Activated T-cell treated with anti-CD3 and anti-CD28 coated beads, Interleukin-2, amount 50 U/mL, for 48 hours (primary cell): ENCODE measurements at places on chromosomes 7 and 10.

- no peak for DNase-seq
These were observed 30.4 kb downstream of the PRPF18 start for GRCh38 chr10:13617116-13617515.

DNA sequence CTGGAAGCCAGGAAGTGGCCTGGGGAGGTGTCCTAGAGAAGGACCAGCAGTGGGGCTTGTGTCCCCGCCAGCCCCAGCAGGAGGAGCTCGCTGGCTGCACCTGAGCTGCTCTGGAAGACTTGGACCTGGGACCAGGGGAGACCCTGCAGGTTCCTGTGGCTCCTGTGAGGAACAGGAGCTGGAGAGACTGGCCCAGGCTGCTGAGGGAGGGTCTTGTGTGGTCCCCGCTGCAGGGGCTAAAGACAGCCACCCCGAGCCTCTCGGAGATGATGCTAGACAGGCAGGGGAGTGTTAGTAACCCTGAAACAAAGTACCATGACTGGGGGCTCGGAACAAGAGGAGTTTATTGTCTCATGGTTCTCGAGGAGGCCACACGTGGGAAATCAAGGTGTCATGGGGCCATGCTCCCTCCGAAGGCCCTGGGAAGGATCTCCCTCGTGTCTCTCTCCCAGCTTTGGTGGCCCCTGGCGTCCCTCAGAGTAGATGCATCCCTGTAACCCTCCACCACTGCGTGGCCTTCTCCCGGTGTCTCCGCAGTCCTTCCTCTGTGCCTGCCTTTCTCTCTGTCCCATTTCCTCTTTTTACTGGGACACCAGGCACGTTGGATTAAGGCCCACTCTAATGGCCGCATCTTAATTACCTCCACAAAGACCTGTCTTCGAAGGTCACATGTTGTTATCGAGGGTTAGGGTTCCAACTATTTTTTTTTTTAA, 348.4 kb downstream of the GLRX3 start:
- no peak for DNase-seq

DNA sequence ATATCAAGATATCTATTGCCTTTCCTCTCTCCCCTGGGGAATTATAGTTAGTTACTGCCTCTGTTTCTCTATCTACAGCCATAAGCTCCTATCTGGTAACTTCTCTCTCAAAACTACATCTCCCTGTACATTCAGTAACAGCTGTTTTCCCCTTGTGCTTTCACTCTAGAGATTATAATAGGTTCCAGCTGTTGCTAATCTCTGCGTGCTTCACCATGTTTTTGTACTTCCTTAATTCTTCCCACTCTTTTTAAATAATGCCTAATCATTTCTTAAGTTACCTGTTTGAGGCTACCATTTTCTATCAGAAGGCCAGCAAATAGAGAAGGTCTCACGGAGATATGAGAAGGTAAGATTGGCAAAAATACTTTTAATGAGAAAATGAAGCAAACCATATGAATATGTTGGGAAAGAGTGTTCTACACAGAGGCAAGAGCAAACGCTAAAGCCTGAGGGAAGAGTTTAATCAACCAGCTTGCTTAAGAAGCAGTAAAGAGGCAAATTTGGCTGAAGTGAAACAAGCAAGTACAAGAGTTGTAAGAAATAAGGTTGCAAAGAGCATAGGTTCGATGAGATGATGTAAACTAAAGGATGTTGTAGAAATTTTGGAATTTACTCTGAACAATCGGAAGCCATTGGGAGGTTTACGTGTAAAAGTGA, 101.9 kb upstream of the HGF start:
- no peak for DNase-seq

- no peak for DNase-seq
These were observed 643.2 kb downstream of the PHTF2 start for GRCh38 chr7:78441737-78442136.

DNA sequence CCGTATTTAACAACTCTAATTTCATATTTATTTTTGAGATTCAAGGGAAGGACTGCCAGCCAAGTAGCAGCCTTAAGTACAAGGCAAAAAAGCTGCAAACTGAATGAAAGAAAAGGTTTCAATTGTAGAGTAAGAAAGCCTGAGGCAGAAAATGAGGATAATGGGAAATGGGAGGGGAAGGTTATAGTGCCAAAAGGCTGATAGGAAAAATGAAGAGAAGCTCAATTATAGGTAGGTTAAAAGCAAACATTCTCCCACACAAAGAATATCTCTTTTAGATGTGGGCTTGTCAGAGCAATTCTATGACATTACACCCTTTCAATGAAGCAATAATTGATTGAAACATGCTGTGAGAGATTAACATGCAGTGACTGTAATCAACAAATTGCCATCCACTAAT, 175.3 kb downstream of the RAPGEF5 start:
- DNase-seq: no peak
